Stimulated activated CD8-positive, alpha-beta memory T cell treated with anti-CD3 and anti-CD28 coated beads, Interleukin-4, amount 100 ng/mL, for 4 hours (primary cell): ENCODE measurements at places on chromosomes 5 and 9.

- DNase-seq = no peak
Measured at GRCh38 chr5:143349177-143349576, 54.3 kb downstream of the NR3C1 start.

GRCh38 chr5:647311-647710, 35.2 kb downstream of the CEP72 start:
- no peak for DNase-seq

- no peak for DNase-seq
Measured at GRCh38 chr5:96930058-96930457, 5.8 kb upstream of the LNPEP start.

- no peak for DNase-seq
Measured at GRCh38 chr9:126363847-126364671, 37.4 kb downstream of the MVB12B start.

GRCh38 chr9:136023410-136024225, 62.4 kb upstream of the UBAC1 start:
- DNase-seq = no peak
